M059J (cell line): ENCODE measurements at places on chromosomes 3 and 15. TPM values are rescaled to one million over a fixed set of nuclear protein-coding genes. Genes with fewer than 3 reads are reported as not detected.

- no peak for DNase-seq
Measured at GRCh38 chr15:44441095-44441501, 13.7 kb downstream of the CTDSPL2 start.

GRCh38 chr3:153171256-153171655, 9.2 kb downstream of the RAP2B start:
- DNase-seq, result no peak

DNA sequence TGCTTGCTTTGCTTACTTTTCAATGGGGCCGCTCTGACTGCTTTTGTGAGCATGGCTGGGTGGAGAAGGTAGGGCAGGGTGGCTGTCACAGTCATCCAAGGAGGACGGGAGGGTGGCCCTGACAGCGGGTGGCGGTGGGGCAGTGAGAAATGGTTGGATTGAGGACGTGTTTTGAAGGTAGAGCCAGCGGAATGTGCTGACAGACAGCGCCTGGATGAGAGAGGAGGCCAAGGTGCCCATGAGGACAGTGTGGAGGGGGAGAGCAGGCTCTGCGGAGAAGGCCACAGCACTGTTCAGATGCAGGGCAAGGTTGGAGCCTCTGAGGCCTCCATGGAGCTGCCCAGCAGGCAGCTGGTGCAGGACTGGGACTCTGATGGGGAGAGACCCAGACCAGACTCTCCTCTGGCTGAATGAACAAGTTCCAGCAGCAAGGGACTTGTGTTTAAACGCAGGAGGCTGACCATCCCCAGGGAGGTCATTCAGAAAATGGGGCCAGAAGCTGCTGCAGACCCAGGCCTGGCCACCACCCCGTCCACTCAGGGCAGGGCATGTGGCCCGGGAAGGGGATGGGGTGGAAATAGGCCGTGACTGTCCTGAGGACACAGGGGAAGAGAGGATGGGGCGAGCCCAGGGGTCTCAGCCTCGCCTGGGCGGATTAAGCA, 120.3 kb upstream of the PRR20G start:
- no peak for DNase-seq

DNA sequence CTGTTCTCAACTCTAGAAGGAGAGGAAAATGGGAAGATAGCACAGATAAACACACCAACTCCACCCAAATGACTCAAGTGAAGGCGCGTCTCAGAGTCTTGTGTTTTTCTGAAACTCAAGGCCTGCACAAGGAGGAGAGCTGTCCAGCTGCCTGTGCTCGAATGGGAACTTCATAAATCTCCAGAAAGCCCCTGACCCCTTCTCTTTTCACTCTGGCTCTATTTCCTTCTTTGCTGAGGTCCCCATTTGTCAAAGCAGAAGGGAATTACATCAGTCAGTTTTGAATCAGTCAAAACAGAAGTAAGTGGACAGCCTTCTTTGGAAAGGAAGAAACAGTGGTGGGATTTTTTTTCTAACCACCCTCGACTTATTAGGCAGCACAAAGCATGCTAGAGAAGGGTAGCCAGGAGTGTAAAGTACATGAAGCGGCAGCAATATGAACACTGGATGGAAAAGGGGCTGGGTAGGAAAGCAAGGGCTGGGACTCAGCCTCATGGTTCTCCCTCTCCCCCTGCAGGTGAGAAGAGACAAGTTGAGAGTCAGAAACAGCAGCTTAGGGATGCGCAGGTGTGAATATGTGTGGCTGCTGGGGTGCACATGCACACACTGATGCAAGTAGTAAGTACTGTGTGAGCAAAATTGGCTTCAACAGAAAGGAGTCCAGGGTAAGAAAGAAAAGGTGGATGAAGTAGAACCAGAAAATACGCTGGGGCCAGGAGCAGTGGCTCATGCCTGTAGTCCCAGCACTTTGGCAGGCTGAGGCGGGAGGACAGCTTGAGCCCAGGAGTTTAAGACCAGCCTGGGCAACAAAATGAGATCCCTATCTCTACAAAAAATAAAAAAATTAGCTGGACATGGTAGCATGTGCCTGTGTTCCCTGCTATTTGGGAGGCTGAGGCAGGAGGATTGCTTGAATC, 36.6 kb upstream of the MAGEF1 start:
- DNase-seq, result peak; percentile 21

- DNase-seq, result no peak
Measured at GRCh38 chr3:127711896-127712295, 39.1 kb downstream of the ABTB1 start.

- DNase-seq, result peak; percentile 4
Measured at GRCh38 chr3:115877615-115877899, 254.2 kb downstream of the GAP43 start.

GRCh38 chr3:95468331-95468730, 1346.1 kb upstream of the EPHA6 start:
- DNase-seq, result no peak

WNT7A gene
- total RNA-seq, result 0.10 and 0.15 TPM in 2 replicates

ALPK3 gene
- 0.25 and 1.0 TPM in 2 replicates for total RNA-seq

BMF gene
- total RNA-seq, result 5.4 and 12.1 TPM in 2 replicates
